Mammary microvascular endothelial cell (primary cell): ENCODE measurements at places on chromosomes 11 and 22. TPM values are rescaled to one million over a fixed set of nuclear protein-coding genes. Genes with fewer than 3 reads are reported as not detected.

The TALDO1 gene
- 228 TPM in 2 replicates for total RNA-seq

The ZNF280B gene
- 0.73 and 0.94 TPM in 2 replicates for total RNA-seq

The OR5A1 gene
- not detected in 2 replicates for total RNA-seq

The USP2 gene
- total RNA-seq, result not detected in 2 replicates

The STK33 gene
- 0.20 and 1.3 TPM in 2 replicates for total RNA-seq

The NKAPD1 gene
- 8.3 and 9.2 TPM in 2 replicates for total RNA-seq

The MUC5AC gene
- total RNA-seq, result not detected in 2 replicates

The LDHAL6A gene
- not detected in 2 replicates for total RNA-seq

The NPAT gene
- 9.5 and 10.4 TPM in 2 replicates for total RNA-seq

The OSBPL5 gene
- 23.2 and 31.0 TPM in 2 replicates for total RNA-seq

The SYCE3 gene
- total RNA-seq, result not detected in 2 replicates

The SHANK3 gene
- total RNA-seq, result 27.8 and 32.5 TPM in 2 replicates

The CCDC82 gene
- 13.9 and 15.1 TPM in 2 replicates for total RNA-seq

The CDC42EP1 gene
- total RNA-seq, result 79.8 and 81.1 TPM in 2 replicates

The DGCR6 gene
- total RNA-seq, result 0.10 and 0.27 TPM in 2 replicates

The MMP1 gene
- 3,905 and 4,119 TPM in 2 replicates for total RNA-seq

The ROBO4 gene
- total RNA-seq, result 405 and 425 TPM in 2 replicates

The PDE2A gene
- 105 and 112 TPM in 2 replicates for total RNA-seq

The OR52E8 gene
- not detected in 2 replicates for total RNA-seq

The MYOD1 gene
- total RNA-seq, result not detected in 2 replicates

The NRIP3 gene
- 8.2 and 9.2 TPM in 2 replicates for total RNA-seq
